Fibroblast of gingiva (primary cell): ENCODE measurements at places on chromosomes 2 and 18.

GRCh38 chr2:164692958-164693357 lies 71.7 kb upstream of the GRB14 start:
- DNase-seq, result no peak

DNA sequence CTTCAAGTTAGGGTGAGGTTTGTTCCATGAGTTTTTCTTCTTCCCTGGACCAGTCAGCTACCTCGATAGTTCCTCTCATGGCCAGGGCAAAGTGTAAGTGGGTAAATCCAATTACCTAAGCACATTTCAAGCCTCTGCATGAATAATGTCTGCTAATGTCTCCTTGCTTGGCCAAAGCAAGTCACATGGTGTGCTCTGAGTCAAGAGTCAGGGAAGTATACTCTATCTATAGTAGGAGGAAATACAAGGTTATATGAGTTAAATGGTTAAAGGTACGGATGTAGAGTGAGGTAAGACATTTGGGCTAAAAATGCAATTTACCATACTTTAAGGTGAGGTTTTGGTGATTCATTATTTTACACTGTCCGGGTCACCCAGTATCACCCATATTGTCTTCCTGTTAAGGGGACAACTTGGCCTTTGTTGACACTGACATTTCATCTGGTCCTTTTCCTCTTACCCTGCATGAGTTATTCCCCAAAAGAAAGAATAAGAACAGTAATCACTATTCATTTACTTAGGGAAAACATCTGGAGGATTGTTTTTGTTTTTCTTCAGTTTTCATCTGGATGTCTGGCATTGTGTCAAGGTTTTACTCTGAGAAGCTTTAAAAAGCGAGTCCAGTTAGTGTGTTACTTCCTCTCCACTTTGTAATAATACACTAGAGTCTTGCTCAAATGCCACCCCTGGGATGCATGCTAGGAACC lies 405.5 kb downstream of the RND3 start:
- DNase-seq, result peak; percentile 80

GRCh38 chr2:23753291-23754010 lies 173.5 kb downstream of the ATAD2B start:
- no peak for DNase-seq

GRCh38 chr2:71640489-71640888 lies 187.1 kb downstream of the DYSF start:
- DNase-seq, result no peak

GRCh38 chr18:44927127-44927849 lies 246.6 kb downstream of the SETBP1 start:
- no peak for DNase-seq

GRCh38 chr2:109523121-109523520 lies 90.6 kb downstream of the SEPTIN10 start:
- no peak for DNase-seq

- DNase-seq, result no peak
Observed at GRCh38 chr2:31359229-31359628, 55.3 kb downstream of the XDH start.

- no peak for DNase-seq
Observed at GRCh38 chr18:50886929-50887328, 8.0 kb downstream of the ME2 start.

DNA sequence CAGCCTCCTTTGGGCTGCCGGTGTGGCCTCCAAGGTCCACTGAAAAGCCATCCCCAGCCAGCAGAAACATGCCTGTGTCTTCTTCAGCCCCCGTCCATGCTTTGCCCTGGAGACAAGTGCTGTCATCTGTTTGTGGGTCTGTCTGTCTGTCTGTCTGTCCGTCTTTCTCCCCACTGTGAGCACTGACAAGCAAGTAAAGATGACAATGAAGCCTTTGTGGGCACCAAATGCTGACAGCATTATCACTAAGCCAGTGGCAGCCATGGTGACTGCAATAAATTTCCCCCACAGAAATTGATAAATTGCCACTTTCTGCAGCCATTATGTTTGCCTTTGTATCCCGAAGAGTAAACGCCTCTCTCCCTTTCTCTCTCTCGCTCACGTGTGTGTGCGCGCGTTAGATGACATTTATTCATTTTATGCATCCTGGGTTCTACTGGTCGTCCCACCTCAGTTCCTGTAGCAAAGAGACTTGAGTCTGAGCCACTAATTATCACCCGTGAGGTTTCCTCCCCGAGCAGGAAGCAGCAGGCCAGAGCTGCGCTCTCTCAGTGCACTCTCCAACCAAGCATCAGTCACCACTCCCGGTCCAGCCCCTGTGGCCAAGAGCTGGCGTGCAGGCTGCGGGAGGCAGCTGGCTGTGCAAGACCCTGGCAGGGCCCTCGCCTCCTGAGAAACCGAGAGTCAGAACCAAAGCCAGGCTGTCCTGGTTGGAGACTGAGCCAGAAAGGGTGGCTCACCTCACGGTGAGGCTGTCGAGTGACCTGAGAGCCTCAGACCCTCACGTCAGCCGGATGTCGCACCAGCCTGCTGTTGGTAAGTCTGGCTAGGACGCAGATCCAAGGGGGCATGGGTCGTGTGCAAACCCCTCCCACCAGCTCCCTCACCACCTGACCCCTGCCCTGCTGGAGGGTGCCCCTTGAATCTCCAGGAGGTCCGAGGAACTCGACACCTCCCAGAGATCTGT lies 6.9 kb downstream of the STEAP3 start:
- peak; percentile 78 for DNase-seq

- DNase-seq, result no peak
Observed at GRCh38 chr18:80201739-80202138, 45.6 kb downstream of the PARD6G start.
